Right cardiac atrium (tissue), 5 donors: ENCODE measurements at places on chromosomes 11 and 22. TPM values are rescaled to one million over a fixed set of nuclear protein-coding genes. Genes with fewer than 3 reads are reported as not detected.

DNA sequence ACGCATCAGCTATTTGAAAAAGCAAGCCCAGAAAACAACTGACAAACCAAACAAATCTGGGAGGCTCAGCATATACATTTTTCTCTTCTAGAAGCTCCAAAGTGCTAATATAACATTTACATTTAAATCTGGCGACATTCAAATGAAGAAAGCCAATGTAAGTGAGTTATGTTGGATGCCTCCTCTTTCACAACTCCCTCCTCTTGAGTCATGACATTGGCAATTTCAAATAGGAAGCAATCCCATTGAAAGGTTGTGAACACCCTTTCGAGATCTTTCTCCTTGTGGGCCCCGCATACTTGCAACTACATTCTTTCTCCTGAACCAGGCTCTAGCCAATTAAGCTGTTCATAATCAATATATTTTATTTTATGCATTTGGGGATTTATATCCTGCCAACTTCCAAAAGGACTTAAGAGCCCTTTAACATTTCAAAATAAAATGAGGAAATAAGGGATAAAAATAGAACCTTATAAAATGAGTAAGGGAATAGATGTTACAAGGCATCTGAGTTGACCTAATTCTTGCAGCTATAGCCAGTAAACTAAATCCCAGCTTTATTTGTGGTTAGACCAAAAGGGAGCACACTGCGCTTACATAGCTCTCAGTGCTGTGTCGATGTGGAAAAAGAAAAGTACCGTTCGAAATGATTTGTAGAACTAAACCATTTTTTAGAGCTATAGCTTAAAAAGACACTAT, 129.5 kb upstream of the SESN3 start:
- no peak for DNase-seq

DNA sequence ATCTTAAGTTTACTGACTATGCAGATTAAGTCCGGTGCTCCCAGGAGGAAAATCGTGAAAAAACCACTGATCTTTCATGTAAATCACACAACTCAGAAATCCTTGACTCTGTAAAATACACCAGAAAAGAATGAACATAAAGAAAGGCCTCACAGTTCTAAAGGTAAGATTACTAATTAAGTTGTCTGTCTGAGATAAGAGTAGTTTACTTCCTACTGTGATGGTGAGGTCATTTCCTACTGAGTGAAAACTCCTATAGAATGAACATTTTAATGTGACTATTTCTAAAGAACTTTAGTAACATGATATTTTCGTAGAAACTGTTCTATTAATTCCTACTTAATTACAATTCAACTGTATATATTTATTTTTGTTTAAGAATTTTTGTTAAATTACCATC, 774.4 kb upstream of the CHORDC1 start:
- DNase-seq = no peak

CRYBB2 gene
- not detected for total RNA-seq

KCNK4 gene
- not detected for total RNA-seq

DNA sequence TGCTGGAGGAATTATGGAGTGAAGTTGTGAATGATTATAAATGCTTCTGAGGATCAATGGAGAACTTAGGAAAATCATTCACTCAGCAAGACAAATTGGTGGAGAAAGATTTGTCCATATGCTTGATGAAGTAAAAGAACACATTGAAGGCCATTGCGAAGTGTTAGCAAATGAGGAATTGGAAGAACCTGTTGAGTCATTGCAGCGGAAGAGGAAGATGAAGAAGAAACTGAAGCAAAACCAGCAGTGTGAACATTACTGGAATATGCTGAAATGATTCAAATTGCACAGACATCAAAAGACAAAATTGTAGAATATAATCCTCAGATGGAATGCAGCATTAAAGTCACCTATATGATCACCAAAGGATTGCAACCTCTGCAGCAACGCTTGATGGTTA, 168.1 kb downstream of the ADAMTS15 start:
- no peak for DNase-seq

- peak; percentile 53 for DNase-seq
These were observed 748 bp downstream of the RAB30 start for GRCh38 chr11:83070731-83071566.

GRCh38 chr11:36361901-36362391, 65.9 kb downstream of the PRR5L start:
- DNase-seq = peak; percentile 59

DNA sequence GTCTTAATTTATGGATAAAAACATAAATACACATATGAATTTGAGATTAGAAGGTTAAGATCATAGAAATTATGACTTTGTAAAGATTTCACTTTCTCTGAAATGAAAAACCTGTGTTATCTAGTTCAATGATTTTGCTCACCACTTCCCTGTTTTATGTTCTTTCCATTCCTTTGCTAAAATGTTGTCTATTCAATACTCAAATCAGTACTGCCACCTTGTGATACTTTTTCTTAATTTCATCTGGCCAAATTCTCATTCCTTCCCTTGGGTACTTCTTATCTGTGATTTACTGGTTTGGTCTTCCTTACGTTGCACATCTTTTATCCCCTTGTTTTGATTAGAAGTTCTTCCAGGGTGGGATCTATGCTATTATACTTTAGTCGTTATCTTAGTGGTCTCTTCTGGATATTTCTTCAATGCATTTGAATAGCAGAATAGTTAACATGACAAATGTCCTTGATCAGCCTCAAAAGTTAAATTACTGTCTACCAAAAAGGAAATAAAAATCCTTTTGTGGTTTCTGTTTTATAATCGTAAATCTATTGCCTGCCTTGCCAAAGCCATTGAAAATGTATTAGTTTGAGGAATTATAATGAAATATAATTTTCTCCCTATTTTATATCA, 197.0 kb downstream of the PGR start:
- no peak for DNase-seq

GRCh38 chr11:79108851-79109250, 332.0 kb downstream of the TENM4 start:
- DNase-seq = no peak

- DNase-seq = no peak
These were observed 14.3 kb downstream of the BIRC2 start for GRCh38 chr11:102361086-102362031.

- no peak for DNase-seq
These were observed 48.5 kb downstream of the SVIP start for GRCh38 chr11:22780952-22781593.

GRCh38 chr11:132579634-132580327, 952.5 kb downstream of the OPCML start:
- no peak for DNase-seq

DNA sequence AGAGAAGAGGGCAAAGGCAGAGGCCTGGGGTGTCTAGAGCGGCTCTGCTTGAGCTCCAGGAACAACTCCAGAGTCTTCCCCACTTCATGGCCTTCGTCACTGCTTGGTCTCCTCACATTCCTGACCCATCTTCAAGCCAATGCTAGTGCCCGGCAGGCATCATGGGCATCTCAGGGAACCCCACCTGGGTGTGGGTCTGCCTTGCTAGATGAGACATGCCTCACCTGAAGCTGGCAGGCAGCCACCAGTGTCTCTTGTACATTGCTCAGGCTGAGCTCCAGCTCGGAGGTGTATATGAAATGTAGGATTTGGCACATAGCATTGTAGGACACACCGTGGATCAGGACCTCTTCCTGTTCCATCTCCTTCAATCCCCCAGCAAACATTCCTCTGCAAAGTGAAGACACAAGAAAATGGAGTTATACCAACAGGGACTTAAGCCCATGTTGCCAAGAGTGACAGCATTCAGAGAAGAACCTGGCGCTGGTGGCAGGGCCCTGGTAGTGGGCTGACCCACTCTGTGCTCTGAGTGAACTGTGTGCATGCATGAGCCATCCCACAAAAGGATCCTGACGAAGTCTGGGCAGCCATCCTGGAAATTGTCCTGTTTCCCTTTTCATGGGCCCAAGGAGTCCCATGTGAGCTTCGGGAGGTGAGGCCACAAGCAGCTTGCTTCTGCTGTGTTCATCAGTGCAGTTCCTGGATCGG, 24.3 kb downstream of the KLHL22 start:
- no peak for DNase-seq

GRCh38 chr11:34149786-34150185, 44.4 kb downstream of the NAT10 start:
- no peak for DNase-seq

DNA sequence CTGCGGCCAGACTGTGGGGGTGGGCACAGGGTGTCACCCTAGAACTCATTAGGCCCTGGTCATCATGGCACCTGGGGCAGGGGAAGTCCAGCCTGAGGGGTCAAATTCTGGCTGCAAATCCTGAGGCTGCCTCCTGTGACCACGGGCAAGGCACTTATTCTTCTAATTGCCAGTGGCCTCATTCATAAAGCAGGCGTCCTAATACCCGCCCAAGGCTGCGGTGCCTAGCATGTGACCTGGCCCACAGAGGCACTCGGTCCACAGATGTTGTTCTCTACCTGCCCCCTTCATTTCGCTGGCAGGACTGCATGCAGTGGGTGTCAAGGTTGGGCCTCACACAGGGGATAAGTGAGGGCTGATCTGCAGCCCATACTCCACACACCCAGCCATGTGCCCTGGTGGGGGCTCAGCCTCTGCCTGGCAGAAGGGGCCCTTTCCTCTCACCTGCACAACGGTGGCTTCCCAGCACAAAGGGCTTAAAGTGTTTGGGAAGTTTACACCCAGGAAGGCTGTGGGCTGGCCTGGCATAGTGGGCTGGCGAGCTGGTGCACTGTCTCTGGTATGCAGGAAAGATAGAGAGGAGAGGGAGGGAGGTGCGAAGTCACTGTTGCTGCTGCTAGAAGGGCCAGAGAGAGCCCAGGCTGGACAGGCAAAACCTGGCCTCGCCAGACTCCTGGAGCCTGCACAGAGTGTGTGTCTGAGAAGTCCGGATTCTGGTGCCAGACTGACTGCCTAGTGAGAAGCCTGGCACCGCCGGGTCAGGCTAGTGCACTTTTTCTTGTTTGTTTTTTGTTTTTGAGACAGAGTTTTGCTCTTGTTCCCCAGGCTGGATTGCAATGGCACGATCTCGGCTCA, 3.2 kb downstream of the MPST start:
- DNase-seq = peak; percentile 56

DNA sequence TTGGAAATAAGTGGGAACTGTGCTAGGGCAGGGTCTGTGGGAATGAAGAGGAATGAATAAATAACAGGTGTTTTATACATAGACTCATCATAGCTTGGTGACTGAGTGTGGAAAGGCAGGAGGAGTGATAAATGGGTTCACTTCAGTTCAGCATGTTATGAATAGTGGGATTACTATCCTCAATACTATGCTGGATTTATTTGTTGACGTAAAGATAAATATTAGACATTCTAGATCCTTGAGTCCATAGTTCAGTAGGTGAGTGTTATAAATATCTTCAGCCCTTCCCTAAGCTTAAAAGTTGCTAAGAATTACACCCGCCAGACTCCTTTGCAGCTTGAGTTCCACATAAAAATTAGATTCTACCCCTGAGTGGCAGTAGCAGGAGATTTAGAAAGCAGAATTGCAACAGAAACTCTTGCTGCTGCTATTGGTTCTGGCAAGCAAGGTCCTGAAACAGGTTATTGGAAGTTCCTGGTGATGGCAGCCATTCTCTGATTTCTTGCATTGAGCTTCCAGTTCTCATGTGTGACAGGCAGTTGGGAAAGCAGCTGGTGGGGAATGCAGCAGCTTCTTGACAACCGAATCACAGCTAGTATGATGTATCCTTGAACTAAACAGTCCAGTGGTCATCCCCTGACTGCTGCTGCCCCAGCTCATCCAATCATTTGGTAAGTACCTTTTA, 1558.9 kb downstream of the FAM181B start:
- DNase-seq = no peak

DNA sequence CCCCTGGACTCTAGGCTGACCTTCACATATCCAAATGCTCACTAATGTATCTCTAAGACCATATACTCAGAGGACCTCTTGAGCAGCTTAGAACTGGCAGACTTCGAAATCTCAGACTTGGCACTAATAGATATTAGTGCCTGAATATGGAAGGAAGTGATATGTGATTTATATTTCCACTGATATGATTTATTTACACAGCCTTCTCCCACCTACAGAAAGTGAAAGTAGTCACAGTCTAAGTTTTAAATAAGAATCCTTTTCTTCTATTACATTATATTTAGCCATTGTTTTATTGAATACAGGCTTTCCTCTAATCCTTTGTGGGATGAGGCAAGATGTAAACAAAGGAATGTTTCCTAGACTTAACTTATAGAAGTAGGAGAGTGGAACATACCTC, 6.7 kb upstream of the NAV2 start:
- DNase-seq = no peak

LRRC55 gene
- 0.08 TPM for total RNA-seq

- DNase-seq = no peak
These were observed 55.7 kb upstream of the SHANK2 start for GRCh38 chr11:71307811-71308645.

- DNase-seq = no peak
These were observed 731 bp downstream of the NTM start for GRCh38 chr11:131370901-131371790.

GRCh38 chr11:43602670-43603069, 77.9 kb upstream of the HSD17B12 start:
- DNase-seq = no peak

DNA sequence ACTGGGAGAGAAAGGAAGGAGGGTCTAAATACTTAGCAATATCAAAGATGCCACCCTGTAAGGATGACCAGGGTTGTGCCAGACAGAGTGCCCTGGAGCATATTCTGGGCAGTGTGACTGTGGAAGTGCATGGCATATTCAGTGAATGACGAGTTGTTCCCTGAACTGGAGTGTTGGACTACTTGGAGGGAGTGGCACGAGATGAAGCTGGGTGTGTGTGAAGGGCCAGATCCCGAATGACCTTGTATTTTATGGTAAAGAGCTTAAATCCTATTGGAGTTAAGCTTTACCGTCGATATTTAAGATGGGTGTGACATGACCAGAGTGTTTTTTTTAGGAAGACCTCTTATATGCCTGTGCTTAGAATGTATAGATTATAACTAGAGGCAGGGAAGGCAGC, 48.8 kb downstream of the STIM1 start:
- DNase-seq = no peak

DNA sequence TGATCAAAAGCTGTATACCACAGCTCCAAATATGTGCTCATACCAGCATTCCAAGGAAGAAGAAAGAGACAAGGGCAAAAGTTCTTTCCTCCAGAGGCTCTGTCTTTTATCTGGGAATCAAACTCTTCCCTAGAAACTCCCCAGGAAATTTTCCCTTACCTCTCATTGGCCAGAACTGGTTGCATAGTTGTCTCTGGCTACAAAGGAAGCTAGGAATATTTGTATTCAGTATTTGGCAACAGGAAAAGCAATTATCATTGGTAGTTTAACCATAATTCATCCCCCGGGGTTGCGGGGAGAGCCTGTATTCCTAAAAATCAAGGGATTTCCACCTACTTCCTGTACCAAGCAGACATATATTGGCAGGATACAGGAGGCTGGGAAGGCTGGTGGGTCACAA, 10.5 kb upstream of the ZFTA start:
- no peak for DNase-seq
